ENCODE measurements at places on chromosomes 6 and 20.

DNA sequence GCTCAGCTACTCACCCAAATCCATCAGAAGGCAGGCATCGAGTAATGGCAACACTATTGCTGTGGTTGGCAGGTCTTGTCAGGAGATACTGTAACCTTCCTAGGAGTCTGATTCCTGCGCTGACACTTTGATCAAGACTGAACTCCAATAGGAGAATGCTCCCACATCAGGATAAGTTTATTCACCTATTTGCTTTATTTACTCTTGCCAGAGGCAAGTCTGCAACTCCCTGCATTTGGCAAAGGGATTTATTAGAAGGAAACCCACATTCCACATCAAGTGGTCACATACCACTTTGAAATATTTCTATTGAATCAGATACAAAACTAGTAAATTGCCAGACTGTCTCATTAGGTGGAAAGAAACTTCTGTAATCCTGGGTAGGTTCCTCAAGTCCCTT lies 43.5 kb downstream of the ZFAND3 start:
- DNase-seq, result no peak

DNA sequence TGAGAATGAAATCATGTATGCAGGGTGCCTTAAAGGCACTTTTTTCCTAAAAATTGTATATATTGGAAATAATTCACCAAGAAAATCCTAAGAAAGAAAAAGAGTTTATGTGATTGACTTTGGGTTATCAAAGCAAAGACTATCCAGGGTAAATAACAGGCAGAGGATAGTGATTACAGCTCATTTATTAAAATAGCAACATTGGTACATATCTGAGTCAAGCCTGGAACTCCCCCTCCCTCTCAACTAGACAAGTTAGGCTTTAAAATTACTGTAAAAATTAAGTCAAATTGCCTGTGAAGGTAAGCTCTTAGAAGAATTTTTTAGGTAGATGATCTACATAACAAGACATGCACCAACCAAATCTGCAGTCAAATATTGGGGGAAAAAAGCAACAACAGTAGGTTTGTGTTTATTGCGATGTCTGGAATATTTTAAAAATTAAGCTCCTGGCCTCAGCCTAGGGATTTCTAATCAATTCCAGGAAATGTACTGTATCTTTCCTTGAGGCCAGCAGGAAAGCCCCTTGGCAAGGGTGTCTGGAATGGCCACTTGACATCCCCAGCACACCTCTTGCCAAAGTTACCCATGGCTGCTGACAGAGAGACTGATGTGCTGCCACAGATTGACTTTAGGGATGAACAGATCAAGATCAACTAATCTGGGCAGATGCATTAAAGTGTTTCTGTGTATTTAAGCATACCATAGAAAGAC lies 31.2 kb upstream of the HBS1L start:
- DNase-seq, result no peak

DNA sequence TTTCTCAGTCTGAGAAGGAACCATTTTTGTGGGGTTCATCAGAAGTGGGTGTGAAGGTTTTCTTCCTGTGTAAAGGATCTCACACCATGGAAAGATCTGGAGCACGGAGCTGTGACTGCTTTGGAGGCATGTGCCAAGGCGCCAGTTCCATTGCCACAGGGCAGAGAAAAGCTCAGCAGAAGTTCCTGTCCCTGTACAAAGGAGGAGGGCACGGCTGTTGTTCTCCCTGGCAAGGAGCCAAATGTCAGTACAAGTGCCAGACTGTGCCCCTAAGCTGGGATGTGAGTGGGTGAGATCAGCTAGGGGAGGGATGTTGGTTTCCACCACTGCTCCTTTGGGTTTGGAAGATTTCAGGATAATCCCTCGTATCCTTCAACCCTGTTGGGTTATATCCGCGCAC lies 117.3 kb downstream of the CRYBG1 start:
- no peak for DNase-seq

DNA sequence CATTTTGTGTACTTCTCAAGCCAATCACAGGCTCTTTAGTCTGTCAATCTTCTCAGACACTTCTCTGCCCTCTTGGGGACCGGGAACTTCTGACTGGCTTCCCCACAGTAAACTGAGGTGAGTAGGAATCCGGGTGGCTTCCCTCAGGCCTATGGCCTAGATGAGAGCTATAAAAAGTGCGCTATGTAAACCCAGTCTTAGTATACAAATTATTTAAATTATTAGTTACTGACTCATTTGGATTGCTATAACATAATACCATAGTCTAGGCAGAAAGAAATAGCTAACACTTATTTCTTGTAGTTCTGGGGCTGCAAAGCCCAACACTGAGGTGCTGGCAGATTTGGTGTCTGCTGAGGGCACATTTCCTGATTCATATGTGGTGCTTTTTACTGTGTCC lies 109.2 kb upstream of the MCHR2 start:
- DNase-seq, result no peak

GRCh38 chr6:26205161-26205624 lies 118.0 kb downstream of the HFE start:
- peak; percentile 27 for DNase-seq

GRCh38 chr6:8855411-8855810 lies 420.1 kb upstream of the SLC35B3 start:
- no peak for DNase-seq

GRCh38 chr6:71766146-71766760 lies 120.1 kb upstream of the RIMS1 start:
- DNase-seq, result no peak

GRCh38 chr6:97066056-97066455 lies 141.5 kb downstream of the KLHL32 start:
- no peak for DNase-seq

- no peak for DNase-seq
Observed at GRCh38 chr20:22511943-22512910, 72.1 kb downstream of the FOXA2 start.

GRCh38 chr20:5056801-5057599 lies 55.7 kb upstream of the SLC23A2 start:
- DNase-seq, result peak; percentile 38

GRCh38 chr6:91166271-91167046 lies 579.6 kb upstream of the MAP3K7 start:
- DNase-seq, result no peak
